ENCODE measurements at places on chromosomes 7 and 10.

GRCh38 chr7:99312316-99313203, 13.1 kb upstream of the ARPC1A start:
- DNase-seq: peak; percentile 74

DNA sequence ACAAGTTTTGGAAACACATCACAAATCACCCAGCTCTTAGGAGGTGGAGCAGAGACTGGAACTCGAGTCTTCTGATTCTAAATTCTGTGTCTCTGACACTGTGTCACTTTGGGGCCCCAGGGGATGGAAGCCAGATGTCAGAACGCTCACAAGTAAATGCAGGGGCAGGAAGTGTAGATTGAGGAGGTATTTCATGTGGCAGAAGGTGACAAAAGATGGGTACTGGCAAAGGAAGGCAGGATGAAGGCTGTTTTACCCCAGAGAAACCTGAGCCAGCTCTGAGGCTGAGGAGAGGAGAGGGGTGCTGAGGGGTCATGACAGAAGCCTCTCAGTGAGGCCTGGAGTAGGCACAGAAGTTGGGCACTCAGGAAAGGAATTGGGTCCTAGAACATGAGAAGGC, 6.0 kb upstream of the PURB start:
- peak; percentile 38 for DNase-seq

DNA sequence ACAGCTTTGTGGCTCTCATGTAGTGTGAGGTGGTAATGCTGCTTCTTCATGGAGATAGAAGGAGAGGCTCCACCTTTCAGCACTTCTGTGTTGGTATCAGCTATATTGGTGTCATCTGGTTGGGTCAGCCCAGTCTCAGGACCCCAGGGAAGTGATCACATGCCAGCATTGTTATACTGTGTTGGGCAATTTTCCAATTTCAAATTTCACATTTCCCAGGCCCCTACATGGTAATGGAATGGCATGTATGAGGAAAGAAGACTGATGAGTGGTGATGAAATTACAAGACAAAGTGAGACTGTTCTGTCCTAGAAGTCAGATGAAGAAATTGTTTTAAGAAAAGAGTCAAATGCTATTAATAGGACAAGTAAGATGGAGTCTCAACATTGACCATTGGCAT, 3.7 kb upstream of the AKR1C3 start:
- no peak for DNase-seq

GRCh38 chr10:132129431-132129830, 57.3 kb upstream of the DPYSL4 start:
- DNase-seq: no peak

DNA sequence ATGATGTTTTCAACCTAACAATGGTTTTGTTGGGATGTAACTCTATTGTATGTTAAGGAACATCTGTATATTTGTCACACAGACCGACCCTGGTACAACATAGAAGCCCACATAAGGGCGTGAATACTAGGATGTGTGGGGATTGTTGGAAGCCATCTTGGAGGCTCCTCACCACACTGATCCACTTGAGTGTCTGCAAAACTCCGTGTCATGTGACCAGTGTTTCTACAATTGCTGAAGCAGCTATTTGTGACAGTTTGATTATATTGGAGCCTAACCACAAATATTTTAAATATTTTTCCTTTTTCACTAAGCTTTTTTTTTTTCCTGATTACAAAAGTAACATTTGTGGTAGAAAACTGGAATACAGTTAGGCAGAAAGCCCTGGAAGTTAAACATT, 27.9 kb downstream of the RALA start:
- no peak for DNase-seq

- no peak for DNase-seq
These were observed 98.7 kb downstream of the KMT2E start for GRCh38 chr7:105112440-105113418.

GRCh38 chr7:156816943-156817572, 75.9 kb downstream of the LMBR1 start:
- peak; percentile 33 for DNase-seq

DNA sequence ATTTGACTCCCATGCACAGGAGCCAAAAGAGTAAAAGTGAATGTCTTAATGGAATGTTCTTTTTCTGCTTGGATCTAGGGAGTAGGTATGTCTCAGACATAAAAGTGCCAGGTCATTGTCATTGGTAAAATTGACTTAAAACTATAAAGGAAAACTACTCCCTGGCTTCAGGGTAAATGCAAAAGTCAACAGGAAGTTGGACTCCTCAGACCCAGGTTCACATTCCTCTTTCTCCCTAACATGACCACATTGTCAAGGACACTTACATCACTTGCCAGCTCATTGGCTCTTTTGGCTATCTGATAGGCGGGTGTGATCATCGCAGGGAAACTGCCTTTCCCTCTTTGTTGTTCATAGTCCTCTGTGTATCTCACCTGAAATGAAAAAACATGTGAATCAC, 13.7 kb downstream of the NRAP start:
- DNase-seq: no peak

DNA sequence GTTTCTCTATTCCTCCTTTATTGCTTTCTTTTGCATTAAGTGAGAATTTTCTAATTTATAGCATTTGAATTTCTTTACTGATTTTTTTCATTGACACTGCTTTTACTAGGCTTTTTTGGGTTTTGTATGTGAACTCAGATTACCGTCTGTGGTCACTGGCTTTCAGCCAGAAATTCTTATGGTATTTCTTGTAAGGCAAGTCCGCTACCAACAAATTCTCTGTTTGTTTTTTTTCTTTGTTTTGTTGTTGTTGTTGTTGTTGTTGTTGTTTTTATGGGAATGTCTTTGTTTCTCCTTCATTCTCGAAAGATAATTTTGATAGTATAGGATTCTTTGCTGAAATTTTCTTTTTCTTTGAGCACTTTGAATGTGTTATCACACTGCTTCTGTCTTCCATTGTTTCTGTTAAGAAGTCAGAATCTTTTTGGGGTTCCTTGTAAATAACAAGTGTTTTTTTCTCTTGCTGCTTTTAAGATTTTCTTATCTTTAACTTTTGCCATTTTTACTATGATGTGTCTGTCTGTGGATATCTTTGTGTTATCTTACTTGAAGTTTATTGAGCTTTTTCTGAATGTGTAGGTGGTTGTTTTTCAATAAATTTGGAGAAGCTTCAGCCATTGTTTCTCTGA, 7.2 kb downstream of the NET1 start:
- DNase-seq: no peak

DNA sequence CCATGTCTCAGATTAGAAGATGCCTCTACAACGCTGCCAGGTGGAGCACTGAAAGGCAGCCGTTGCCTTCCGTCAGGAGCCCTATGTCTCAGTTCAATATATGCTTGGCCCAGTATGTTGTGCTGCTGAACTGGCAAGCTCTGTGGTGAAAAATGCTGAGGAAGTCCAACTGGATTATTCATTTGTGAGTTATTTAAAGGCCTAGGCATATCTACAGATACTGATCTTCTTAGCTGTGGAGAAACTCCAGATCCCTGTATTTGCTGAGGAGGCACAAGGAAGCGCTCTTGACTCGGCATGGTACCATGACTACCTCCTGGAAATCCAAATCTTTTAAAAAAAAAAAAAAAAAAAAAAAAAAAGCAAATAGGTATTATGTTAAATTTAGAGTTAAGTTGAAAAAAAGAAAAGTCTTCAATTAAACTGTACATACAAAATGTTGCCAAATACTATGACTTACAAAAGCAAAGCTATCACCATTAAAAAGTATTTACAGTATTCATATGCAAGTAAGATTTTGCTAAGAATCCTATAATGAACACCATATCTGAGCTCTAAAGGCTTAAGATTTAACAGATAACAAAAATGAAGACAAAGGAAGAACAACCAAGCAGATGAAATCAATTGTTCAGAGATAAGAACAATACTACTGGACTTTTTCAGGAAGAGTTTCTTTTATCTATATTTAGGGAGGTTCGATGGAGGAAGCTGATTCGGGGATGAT, 152.4 kb downstream of the GALNT11 start:
- no peak for DNase-seq

DNA sequence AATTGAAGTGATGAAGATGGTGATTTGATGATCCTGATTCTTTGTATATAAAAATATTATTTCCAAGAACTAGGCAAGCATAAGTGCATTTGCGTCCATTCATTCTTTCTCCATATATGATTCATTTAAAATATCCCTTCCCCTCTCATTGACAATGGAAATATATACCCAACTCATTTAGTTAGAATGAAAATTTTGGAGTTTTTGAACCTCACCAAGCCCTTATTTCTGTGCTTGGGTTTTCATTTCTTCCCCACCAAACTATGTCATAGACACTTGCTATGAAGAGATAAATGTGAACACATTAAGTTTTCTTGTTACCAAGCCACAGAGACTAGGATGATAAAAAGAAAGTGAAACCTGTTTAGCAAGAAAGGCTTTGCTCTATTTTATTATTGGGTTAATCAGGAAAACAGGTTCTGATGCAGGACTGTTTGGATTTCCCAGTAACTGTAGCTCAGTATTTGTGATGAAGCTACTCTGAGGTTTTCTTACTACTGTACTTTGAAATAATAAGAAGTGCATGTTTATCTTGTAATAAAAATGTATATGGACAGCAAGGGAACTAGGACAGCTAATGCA, 68.3 kb downstream of the ITGB1 start:
- DNase-seq: no peak

DNA sequence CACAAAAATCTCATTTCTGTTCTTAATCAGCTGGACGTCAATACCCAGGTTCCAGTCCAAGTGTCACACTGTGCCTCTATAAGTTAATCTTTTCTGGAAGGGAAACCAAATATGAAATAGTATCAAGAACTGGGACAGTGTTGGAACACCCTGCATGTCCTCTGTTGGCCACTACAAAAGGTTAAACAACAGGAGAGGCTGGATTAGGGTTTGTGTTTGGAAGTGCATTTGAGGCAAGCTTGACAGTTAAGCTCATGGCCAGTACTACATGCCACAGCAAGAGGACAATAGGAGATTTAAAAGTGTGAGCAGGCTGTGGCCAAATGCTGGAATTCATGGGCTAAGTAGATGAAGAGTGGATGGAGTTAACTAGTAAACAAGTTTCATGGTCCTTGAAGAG, 751.5 kb downstream of the AUTS2 start:
- DNase-seq: no peak

DNA sequence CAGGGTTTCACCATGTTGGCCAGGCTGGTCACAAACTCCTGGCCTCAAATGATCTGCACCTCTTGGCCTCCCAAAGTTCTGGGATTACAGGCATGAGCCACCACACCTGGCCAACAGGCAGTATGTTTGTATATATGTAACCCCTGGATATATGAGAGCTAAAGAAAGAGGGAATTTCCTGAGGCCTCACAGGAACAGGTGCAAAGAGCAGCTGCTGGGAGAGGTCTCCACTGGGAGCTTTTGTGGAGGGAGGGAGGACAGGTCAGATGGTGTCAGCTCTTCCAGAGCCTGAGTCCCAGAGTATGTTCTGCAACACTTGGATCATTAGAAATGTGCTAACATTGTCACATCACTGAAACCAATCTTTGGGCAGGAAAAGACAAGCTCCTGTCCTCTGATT, 110.1 kb upstream of the KIF5B start:
- DNase-seq: no peak

All from activated CD4-positive, alpha-beta T cell treated with anti-CD3 and anti-CD28 coated beads, Interleukin-2, amount 50 U/mL, for 16 hours (primary cell).